Lower leg skin (tissue), 4 donors: ENCODE measurements at places on chromosomes 16 and 17.
A peak's percentile ranks its signal among the peaks of the same experiment; 100 is the strongest.

DNA sequence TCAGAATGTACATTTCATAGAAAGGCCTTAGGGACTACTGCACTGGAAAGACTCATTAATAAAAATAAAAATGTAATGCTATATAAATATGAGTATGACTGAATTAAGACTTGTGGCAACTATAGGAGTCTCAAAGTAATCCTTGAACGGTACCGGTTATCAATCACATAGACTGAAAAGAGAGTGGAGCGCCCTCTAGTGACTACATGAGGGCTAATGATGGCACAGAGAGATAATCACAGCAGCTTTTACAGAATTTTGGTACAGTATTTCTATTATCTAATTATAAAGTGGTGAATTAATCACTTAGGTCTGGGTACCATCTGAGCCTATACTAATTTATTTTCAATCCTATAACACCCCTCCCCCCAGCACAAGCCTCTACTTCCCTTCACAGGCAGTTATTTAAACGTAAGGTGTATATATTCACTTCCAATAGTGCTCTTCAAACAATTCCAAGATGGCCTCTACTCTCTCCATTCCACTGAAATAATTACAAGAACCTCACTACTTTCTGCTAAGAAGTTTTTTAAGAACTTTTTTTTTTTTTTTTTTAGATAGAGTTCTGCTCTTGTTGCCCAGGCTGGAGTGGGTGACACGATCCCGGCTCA lies 40.7 kb upstream of the ANKFY1 start:
- DNase-seq, result no peak

DNA sequence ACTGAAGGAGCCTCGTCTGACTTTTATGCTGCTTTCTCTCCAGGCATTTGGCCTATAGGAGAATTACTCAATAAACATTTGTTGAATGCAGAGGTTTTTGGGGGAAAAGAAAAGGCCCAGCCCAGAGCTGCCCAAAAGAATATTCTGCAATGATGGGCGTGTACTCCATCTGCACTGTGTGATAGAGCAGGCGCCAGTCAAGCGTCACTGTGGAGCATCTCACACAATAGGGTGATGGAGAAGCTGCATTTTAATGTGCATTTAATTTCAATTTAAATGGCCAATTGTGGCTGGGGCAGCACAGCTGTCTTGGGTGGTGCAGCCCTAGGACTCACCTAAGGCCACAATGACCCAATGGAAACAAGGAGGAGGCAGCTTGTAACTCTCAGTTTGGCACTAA lies 20.6 kb downstream of the GLYR1 start:
- DNase-seq, result no peak

DNA sequence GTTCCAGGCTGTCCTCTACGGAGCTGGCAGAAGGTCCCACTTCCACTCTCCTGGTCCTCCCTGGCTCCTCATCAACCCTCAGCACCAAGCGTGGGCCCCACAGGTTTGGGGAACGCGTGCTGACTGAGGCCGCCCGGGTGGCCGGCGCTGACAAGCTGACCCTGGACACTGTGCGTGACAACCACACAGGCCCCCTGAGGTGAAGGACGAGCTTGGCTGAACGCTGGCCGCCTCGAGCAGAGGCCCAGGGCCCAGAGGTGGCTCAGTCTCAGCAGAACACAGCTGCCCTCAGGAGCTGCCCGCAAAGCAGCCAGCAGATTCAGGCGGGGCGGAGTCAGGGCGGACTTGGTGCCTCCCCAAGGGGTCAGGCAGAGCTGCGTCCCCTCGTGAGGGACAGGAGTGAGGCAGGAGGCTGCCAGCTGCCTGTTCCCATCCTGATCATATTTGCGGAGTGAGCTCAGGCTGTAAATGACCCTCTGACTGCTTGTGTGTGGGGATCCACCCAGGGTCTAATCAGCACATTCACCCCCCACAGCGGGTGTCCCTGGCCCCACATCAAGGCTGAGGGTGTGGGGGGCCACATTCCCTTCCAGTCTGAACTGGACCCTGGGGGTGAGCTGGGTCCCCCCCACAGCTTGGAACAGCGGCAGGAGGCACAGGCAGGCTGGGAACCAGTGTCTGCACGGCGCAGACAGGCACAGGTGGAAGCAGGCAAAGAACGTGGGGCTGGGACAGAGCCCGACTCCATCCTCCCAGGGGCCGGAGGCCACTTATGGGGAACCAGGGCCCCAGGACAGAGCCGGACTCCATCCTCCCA lies 105.1 kb upstream of the METRNL start:
- no peak for DNase-seq

DNA sequence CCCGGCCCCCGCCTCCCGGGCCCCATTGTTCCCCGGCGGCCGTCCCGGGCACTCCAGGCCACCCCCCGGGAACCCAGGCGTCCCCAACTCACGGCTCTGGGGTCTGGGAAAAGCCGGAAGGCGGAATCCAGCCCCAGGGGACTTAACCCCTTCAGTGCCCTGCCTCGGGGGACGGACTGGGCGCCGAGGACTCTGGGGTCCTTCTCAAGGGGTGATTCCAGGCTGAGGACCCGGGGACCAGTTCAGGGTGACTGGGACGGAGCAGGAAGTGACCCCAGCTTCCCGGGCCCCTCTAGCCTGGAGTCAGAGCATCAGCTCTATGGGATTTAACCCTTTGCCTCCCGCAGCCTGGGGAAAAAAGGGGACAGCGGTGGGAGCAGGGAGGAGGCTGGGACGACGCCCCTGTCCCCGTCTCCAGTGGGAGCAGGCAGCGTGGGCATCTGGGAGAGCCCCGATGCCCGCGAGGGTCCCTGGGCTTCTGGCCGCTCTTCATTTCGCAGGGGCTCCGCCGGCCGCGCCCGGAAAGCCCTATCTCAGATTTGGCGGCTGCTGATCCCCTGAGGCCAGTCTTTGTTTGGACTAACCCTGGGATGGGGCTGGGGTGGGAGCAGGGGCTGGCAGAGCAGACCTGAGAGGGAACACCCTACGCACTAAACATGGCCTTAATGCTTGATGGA lies at the start of gene ZNF629:
TSS of gene ZNF629 (minus strand) at position 270 of the 677 bp plus-strand sequence. CDS start 2,723 bp downstream, outside the sequence.
- DNase-seq, result peak; percentile 92

GRCh38 chr17:16676676-16677268 lies 13.3 kb upstream of the CCDC144A start:
- DNase-seq, result no peak

- DNase-seq, result peak; percentile 93
Observed at GRCh38 chr17:879546-880442, 97.6 kb downstream of the MRM3 start.

DNA sequence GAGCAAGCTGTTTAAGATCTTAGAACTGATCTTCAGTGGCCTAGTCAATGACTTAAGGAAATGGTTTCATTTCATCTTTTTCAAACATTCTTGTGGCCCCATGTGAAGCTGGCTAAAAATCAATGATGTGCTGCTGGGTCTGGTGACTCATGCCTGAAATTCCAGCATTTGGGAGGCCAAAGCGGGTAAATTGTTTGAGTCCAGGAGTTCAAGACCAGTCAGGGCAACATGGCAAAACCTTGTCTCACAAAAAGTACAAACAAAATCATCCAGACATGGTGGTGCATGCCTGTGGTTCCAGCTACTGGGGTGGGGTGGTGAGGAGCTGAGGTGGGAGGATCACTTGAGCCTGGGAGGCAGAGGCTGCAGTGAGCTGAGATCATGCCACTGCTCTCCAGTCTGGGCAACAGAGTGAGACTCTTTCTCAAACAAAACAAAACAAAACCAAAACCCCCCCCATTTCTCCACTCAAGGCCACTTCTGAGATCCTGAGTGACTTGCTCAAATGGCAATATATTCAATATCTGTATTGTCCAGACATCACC lies 17.4 kb upstream of the COL1A1 start:
- DNase-seq, result peak; percentile 17

- no peak for DNase-seq
Observed at GRCh38 chr17:27326051-27326450, 32.1 kb downstream of the WSB1 start.

- DNase-seq, result no peak
Observed at GRCh38 chr17:41967141-41967920, 736 bp downstream of the CNP start.
